ENCODE measurements at places on chromosomes 13 and 19.

- DNase-seq = no peak
These were observed at the start of gene HSPB6 for GRCh38 chr19:35756377-35757230. TSS of gene HSPB6 (minus strand) at chr19:35757029. CDS start at chr19:35757008, 21 bp downstream.

- DNase-seq = no peak
These were observed 30.2 kb upstream of the TFDP1 start for GRCh38 chr13:113554333-113554700.

- DNase-seq = no peak
These were observed 28.5 kb downstream of the SLITRK1 start for GRCh38 chr13:83853771-83854170.

- peak; percentile 65 for DNase-seq
These were observed 53.2 kb upstream of the SHKBP1 start for GRCh38 chr19:40523322-40524047.

DNA sequence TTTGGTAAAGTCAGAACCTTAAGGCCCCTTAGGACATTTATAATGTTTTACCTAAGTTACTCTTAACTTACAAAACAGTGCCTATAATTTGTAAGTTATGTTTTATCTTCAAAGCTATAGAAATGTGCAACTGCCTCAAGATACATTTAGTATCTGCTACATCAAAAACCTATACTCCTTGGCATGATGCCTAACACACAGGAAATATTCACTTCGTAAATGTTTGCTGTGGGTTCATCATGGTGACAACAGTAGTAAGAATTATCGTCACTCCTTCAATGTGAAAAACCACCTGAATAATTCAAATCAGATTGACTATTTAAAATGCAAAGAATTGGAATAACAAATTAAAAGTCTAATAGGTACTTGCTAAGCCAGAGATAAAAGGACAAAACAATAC lies 184.1 kb downstream of the DIAPH3 start:
- DNase-seq = no peak

GRCh38 chr13:94707400-94708021 lies 4.8 kb downstream of the SOX21 start:
- DNase-seq = peak; percentile 30

DNA sequence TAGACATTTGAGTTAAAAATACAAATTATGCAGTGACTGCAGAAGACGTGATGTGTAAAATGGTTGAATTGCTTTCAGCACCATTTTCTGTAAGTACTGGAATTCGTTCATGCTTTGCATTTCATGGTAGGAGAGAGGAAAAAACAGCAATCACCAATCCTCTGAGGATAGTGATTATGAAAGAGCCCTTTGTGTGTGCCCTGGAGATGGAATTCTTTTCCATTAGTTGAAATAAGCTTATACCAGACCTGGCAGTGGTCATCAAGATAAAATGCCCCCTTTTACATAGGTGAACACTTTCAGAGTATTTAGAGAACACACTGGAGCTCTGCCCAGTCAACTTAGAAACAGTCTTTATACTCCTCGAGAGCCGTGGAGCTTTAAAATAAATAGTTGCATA lies 1.7 kb downstream of the CNMD start:
- no peak for DNase-seq

GRCh38 chr13:29737061-29737460 lies 113.4 kb downstream of the UBL3 start:
- no peak for DNase-seq

DNA sequence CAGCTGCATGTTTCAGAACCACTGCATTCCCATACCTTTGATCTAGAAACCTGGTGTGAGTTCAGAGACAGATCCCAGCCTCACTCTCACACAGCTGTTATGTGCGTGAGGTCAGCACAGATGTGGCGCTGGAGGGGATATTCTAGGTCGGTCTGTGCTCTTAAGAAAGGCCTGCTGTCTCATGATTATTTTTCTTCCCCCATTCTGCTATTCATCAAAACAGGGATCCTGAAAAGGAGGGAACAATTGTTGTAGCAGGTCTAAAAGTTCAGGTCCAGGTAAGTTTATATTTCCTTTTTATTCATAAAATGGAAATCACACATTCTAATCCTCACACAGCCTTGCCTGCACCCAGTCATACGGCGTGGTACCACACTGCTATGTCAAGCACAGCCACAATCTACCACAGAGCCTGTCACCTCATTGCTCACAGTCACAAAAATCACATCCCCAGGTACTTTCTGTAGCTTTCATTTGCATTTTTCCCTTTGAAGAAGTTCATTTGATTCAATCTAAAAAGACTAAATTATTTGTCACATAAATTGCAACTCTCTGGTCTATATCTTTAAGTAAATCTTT lies 867 bp downstream of the ZNF546 start:
- peak; percentile 50 for DNase-seq

GRCh38 chr19:4224470-4224869 lies 4.9 kb upstream of the EBI3 start:
- no peak for DNase-seq

- no peak for DNase-seq
These were observed 35.0 kb downstream of the B3GLCT start for GRCh38 chr13:31234729-31235128.

DNA sequence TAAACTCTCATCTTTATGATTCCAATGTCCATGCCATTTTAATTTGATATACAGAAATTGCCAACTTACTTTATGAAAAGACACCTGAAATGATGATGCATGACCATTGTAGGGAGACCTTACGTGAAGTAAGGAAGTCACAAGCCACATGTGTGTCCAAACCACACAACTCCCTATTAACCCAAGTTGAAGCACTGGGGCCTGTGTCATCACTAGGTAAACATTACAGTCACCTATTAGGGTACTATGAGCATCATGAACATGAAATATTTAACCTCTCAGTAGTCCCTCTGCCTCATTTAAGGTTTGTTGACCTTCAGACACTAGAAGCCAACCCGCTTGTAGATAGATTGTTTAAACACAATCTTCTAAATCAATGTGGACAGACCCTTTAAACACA lies 576.9 kb downstream of the IRS2 start:
- no peak for DNase-seq

DNA sequence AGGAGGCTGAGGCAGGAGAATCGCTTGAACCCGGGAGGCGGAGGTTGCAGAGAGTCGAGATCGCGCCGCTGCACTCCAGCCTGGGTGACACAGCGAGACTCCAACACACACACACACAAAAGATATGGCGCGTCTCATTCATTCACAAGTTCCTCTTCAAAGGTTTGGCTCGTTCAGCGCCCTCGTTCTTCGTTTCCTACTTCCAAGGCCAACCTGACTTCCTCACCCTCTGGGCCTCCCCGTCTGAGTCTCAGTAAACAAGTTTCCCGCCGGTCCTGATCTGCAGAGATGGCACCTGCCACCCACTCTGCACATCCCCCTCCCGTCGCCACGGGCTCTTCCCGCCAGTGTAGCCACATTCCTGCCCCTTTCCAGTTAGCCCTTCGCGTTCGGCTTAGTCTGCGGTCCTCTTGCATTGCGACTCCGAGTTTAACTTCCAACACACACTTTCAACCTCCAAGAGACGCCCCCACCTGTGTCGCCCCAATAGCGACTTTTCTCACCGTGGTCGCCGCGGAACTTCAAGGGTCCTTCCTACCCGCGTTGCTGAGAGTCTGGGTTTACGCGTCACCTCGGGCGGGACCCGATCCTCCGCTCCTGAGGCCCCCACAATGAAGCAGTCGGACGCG lies 1.3 kb upstream of the BSG start:
- DNase-seq = peak; percentile 71

DNA sequence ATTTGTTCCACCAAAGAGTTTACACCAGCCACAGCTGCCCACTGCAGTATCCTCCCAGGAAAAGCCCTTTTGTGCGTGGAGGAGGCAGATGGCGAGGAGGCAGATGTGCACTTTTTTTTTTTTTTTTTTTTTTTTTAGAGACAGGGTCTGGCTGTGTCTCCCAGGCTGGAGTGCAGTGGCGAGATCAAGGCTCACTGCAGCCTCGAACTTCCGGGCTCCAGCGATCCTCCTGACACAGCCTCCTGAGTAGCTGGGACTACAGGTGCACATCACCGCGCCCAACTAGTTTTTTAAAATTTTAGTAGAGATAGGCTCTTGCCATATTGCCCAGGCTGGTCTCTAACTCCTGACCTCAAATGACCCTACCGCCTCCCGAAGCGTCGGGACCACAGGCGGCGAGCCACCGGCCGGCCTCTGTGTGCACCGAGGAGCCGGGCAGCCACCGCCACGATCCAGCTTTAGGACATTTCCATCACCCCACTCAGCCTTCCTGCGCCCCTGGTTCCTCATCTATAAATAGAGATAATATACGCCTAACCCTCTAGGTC lies 563 bp upstream of the PDCD5 start:
- no peak for DNase-seq

GRCh38 chr19:52188822-52189734 lies 774 bp upstream of the PPP2R1A start:
- DNase-seq = no peak

GRCh38 chr13:34416971-34417380 lies 525.1 kb upstream of the NBEA start:
- no peak for DNase-seq

GRCh38 chr19:1819341-1820255 lies 7.5 kb upstream of the ATP8B3 start:
- DNase-seq = no peak

- DNase-seq = no peak
These were observed 25.9 kb downstream of the FAM216B start for GRCh38 chr13:42807241-42807640.

GRCh38 chr13:110195547-110196485 lies 111.1 kb downstream of the COL4A1 start:
- no peak for DNase-seq

DNA sequence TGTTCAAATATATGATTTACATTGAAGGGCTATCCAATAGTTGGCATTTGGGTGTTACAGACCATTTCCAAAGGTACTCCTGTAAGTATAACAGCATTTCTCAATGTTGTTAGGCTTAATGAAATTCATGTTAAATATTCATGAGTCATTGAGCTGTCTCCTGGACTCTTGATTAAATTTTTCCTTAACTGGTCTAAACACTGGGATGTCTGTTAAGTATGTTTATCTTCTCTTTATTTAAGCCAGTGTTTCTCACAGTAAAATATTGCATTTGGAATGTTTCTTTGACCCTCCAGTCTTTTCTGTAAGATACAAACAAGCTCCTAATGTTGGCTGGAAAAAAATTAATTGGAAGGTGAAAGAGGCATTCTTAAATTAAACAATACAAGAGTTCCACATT lies 402.5 kb upstream of the HTR2A start:
- no peak for DNase-seq

DNA sequence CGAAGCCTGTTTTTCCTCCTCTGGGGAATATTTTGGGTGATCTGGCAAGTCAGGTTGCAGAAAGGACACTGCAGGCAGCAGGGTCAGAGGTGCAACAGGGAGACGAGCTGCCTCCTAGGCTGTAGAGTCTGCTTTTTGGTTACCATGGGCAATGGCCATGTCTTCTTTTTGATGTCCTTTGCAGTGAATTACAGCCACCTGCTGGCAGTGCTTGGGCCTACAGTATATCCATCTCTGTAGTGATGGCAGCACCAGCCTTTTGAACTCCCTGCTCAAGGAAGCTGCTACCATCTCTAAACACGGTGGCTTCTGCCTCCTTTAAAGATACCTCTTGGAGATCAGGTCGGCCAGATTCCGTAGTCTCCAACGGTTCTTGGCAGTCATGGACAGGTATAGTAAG lies 73.9 kb downstream of the WTIP start:
- DNase-seq = no peak

- no peak for DNase-seq
These were observed 941 bp downstream of the MYPOP start for GRCh38 chr19:45901432-45901911.

- DNase-seq = no peak
These were observed 371.9 kb downstream of the KCNRG start for GRCh38 chr13:50387051-50387581.

- DNase-seq = no peak
These were observed 149.0 kb downstream of the LMO7 start for GRCh38 chr13:75785130-75785529.

DNA sequence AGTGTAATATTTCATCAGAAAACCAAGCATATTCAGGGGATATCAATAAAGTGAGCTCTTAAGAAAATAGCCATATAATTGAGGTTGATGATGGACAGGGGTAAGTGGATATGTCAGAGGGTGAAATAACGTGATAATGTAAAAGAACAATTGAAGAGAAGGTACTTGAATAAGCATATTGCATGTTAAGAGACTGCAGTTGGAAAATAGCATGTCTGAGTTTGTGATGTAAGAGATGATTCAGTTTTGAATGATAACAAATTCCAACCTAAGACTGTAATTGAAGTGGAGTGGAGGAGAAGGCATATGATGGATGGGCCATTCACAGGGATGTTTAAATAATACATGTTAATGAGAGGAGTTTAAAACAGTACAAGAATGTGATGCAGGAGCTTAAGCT lies 1633.5 kb downstream of the SLITRK1 start:
- DNase-seq = no peak

- peak; percentile 65 for DNase-seq
These were observed 42.1 kb downstream of the NAA16 start for GRCh38 chr13:41352935-41353840.

GRCh38 chr13:35814605-35815011 lies 316.6 kb downstream of the DCLK1 start:
- no peak for DNase-seq

GRCh38 chr13:101624210-101624922 lies 171.9 kb downstream of the ITGBL1 start:
- no peak for DNase-seq

- peak; percentile 73 for DNase-seq
These were observed 4.8 kb downstream of the ISYNA1 start for GRCh38 chr19:18433015-18433691.

DNA sequence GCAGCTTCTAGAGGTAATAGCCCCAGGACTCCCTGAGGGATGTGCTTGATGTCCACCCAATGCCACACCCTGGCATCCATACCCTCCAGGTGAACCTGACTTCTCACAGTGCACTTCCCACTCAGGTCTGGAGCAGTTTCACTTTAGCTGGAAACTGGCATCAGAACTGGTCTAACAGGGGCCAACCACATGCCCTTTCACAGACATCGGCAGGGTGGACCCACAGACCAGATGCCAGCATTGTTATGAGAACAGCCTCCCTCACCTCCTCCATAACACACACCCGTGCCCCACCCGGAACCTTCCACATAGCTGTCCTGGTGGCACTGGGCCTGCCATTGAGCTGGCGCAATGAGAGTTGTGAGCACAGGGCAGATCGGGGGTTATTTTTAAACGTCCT lies 77.4 kb upstream of the GPR12 start:
- DNase-seq = no peak

DNA sequence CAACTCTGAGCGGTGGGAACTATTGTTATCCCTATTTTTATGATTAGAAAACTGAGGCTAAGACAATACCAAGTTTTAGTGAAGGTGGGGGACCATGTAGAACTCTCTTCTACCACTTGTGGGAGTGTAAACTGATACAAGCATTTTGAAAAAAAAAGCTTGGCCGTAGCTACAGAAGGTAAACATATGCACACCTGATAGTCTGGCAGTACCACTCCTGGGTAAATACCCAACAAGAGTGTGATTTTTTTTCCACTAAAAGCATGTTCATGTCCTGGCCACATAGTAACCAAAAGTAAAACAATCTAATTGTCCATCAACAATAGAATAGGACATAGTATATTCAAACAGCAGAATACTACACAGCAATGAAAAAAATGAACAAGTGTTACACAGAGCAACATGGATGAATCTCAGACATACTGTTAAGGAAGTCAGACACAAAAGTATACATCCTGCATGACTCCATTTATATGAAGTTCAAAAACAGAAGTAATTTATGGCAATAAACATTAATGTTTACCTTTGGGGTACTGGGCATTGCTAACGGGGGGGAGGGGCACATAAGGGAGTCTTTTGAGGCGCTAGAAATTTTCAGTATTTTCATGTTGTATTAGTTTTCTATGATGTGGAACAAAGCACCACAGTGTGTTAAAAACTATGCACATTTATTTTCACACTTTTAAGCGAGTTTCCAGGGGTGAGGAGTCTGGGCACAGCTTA lies 6.4 kb upstream of the SPATA13 start:
- no peak for DNase-seq

GRCh38 chr19:24081056-24081455 lies 5.9 kb upstream of the ZNF254 start:
- DNase-seq = no peak

All from GM13977 (cell line).